ENCODE measurements at places on chromosomes 3 and 15. TPM values are rescaled to one million over a fixed set of nuclear protein-coding genes. Genes with fewer than 3 reads are reported as not detected.
A peak's percentile ranks its signal among the peaks of the same experiment; 100 is the strongest.

The ZMAT3 gene
- 6.1 TPM for total RNA-seq

DNA sequence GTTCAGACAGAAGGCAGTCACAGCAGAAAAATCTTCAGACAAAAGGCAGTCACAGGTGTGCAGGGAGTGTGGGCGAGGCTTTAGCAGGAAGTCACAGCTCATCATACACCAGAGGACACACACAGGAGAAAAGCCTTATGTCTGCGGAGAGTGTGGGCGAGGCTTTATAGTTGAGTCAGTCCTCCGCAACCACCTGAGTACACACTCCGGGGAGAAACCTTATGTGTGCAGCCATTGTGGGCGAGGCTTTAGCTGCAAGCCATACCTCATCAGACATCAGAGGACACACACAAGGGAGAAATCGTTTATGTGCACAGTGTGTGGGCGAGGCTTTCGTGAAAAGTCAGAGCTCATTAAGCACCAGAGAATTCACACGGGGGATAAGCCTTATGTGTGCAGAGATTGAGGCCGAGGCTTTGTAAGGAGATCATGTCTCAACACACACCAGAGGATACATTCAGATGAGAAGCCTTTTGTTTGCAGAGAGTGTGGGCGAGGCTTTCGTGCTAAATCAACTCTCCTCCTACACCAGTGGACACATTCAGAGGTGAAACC, 27.6 kb downstream of the ZNF589 start:
- DNase-seq = no peak

DNA sequence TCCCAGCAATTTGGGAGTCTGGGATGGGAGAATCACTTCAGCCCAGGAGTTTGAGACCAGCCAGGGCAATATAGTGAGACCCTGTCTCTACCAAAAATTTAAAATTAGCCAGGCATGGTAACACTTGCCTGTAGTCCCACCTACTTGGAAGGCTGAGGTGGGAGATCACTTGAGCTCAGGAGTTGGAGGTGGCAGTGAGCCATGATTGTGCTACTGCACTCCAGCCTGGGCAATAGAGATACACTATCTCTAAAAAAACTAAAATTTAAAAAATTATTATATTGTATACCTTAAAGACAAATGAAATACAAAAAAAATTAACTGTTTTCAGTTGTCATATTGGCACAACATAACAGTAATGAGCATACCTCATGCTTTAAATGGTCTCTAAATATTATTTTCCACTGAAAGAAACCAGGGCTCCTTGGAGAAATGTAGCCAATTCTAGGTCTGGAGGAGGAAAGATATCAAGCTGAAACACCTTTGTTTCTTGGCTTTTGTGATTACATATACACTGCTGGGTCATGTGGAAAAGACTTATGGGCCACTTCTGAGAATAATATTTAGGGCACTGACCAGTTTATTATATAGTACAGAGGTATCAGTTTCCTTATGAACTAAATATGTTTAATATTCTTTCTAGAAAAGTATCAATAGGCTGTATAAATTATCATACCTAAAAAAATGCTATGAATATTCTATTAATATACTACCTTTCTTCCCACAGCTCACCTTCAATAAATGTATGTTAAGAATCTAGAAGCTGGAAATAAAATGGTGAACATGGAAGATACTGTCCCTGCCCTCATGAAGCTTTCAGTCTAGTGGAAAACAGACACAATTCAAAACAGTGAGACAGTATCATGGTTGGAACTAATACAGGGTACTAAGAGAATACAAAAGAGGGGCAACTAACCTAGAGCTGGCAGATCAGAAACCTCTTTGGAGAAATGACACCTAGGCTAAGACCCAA, 119.5 kb downstream of the TMCC1 start:
- DNase-seq = no peak

GRCh38 chr15:38061856-38062649, 127.6 kb downstream of the TMCO5A start:
- no peak for DNase-seq

DNA sequence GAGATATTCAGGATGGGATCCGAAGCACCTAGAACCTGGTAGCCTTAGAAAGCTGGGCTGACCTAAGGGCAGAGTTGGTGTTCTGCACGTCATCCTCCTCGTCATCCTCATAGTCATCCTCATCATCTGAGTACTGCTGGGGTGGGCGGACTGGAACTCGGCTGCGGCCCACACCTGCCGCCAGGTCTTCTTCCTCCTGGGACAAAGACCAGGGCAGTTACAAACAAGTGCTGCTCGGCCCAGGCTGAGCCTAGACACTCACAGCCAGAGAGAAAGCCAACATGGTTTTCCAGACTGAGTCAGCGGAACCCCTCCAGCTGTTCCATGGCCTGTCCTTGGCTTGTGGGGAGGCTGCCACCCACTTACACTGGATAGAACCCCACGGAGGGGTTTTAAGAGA, 40.5 kb downstream of the SEMA3G start:
- DNase-seq = no peak

DNA sequence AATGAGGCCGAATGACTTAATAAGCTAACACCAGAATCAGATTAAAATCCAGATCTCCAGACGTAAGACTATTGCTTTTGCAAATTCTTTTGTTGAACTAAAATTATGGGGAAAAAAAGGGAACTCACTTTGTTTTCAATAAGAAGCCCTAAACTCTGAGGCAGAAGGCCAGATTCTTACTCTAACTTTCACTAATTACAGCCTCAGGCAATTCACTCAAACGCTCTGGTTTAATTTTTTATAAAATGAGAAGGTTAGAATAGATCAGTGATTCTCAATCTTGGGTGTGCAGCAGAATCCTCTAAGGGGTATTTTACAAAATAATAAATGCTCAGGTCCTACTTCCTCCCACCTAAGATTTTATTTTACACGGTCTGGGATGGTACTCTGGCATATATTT, 38.1 kb downstream of the C3orf70 start:
- DNase-seq = no peak

The UQCRC1 gene
- 149 TPM for total RNA-seq

GRCh38 chr3:149902498-149903139, 68.1 kb downstream of the PFN2 start:
- no peak for DNase-seq

- DNase-seq = no peak
Measured at GRCh38 chr3:115581362-115582135, 41.8 kb upstream of the GAP43 start.

The LDHAL6B gene
- not detected for total RNA-seq

DNA sequence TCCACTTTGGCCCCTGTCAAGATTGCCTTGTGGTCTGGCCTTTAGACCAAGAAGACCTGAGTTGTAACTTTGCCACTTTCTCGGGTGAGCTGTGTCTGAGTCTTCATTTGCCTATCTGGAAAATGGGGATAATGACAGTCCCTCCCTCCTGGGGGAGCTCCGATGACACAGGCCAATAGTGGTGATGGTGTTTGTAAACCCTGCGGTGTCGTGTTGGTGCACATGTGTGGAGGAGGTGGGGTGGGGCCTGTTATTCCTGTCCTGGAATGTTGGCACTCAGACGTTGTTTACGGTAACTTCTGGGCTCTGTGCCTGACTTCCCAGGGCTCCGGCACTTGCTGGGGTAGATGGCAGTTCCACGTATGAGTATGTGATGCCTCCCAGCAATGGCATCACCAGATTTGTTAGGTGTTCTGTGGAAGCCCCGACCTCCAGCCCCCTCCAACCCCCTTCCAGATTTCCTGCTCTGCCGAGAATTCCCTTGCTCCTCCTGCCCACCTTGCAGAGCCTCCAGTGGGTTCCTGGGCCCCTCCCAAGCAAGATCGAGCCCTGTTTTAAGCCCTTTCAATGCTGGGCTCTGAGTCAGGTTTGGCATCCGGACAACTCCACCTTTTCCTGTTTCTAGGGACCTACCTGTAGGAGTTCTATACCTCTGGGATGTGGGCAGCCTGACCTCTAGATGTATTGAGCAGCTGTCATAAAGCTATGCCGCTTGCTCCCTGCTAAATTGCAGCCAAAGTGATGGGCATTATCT, 31.4 kb downstream of the HRH1 start:
- DNase-seq = no peak

- DNase-seq = no peak
Measured at GRCh38 chr3:122085673-122086072, 30.5 kb downstream of the CD86 start.

DNA sequence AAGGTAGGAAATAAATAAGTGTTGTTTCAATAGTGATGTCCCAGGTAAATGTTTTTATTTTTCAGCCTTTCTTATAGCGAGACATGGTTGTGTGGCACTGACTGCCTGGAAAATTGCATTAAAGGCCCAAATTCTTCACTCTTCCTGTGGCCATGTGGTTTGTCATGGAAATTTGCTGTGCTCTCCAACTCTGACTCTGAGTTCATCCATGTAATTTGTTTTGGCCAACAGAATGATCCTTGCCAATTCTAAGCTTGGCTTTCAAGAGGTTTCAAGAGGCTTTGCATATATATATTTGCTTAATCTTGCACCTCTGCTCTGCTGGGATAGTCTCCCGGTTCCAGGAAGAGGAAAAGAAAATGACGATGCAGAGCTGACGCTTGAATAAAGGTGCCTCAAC, 107.5 kb upstream of the ARHGEF26 start:
- DNase-seq = no peak

The CHSY1 gene
- total RNA-seq = 22.8 TPM

GRCh38 chr3:155465664-155466063, 172.2 kb upstream of the STRIT1 start:
- DNase-seq = no peak

DNA sequence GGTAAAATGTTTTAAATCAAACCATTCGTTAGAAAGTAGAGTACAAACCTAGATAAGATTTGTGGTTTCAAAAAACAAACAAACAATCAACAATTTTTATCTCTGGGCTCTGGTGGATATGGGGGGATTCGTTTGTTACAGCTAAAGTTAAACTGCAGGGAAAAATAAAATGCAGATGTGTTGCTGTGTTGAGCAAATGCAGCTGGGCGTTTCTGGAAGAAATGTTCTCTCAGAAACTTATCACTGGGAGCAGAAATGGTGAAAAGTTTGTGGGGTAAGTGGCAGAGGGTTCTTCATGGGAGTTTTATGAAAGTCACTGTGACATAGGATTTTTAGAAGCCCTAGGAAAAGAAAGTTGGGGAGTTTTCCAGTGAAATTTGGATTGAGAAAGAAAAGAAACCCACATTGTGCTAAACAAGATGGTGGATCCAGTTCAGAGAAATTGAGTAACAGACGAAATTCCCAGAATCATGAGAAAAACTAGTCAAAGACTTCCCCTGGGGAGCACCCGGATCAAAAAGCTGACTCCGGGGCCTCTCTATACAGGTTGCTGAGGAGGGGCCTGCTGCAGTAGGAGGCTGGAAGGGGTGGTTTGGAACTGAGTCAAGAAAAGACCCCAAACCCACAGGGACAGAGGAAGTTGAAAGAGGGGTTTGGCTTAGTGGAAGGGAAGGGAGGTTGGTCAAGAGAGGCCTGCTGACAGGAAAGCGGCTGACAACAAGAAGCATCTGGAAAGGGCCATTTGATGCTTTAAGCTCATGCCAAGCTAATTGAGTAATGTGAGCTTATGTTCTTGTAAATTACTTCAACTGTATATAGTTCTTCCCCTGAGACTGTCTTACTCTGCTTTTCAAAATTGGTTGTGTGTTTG, 108.7 kb downstream of the RARB start:
- no peak for DNase-seq

DNA sequence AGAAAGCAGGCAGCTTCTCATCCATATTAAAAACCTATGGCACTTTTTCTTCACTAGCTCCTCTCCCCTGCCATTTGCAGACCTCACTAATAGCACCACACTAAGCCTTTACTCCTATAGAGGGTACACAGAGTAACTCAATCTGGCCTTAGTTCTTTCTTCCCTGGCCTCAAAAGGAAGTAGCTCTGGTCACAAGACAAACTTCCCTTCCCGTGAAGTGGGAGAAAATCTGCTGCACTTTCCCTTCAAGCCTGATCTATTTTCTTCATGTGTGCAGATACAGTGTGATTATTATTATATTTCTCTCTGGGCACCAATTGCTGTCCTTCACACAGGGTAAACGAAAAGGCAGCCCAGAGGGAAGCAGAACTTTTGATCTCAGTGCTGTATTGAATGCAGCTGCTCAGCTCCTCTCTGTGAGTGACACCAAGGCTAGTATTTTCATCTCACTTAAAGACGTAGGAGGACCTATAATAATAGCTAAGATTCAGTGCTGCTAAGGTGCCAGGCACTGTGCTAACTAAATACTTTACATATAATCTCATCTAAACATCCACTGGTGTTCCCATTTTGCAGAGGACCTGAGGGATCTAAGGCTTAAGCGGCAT, 61.9 kb upstream of the RASGRP1 start:
- DNase-seq = no peak

GRCh38 chr15:57158589-57158988, 217.7 kb upstream of the CGNL1 start:
- peak; percentile 13 for DNase-seq

- DNase-seq = no peak
Measured at GRCh38 chr3:98962189-98962930, 60.9 kb upstream of the DCBLD2 start.

The STRC gene
- under 0.01 TPM for total RNA-seq

DNA sequence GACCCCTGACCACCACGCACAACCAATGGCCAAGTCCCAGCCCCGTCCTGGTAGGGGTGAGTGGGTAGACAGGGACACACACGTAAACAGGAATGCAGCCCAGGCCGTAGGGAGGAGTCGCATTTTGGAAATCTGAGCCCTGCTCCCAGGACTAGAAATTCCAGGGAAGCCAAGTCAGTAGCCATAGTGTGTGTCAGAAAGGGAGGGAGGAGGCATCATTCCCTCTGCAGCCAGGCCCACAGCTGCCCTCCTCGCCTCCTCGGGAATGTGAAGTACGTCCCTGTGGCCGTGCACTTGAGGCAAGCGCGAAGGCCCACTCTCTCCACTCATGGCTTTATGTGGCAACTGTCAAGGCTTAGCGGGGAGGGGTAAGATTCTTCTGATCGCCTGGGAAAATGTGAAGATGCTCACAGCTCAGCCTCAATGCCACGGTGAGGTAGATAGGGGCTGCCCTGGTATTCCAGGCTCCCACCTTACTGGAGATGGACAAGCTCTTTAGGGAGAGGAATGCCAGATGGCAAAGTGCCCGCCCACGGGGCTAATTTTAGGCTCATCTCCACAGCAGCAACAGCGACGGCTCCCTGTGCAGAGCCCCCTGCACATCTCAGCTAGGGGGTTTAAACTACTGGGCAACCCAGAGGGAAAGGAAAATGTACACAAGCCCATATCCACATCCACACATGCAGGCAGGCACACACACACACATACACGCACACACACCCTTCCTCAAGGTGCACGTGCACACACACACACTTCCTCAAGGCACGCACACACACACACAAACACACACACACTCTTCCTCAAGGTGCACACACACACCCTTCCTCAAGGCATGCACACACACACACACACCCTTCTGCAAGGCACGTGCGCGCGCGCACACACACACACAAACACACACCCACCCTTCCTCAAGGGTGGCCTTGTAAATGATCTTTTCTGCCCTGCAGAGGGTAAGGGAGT, 65.5 kb downstream of the ADCY5 start:
- DNase-seq = no peak

GRCh38 chr3:190522621-190523222, 8.8 kb downstream of the IL1RAP start:
- DNase-seq = no peak
